Activated T-cell treated with anti-CD3 and anti-CD28 coated beads, Interleukin-2, amount 50 U/mL, for 48 hours (primary cell): ENCODE measurements at places on chromosomes 1 and 21.

DNA sequence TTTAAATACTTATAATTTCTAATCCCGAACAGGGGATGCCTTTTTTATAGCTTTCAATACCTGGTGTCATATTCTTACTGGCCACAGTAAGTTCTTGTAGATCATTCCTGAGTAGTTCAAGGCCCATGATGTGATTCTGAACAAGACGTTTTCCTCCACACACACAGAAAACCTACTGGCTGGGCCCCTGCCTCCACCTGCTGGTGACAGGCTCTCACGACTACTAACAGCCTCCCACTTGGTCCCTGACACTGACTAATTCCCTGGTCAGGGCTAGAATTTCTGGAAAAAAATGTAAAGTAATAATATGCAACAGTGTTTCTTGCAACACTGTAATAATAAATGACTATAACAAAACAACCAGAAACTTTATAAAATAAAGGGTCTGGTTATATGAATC is 50.4 kb upstream of the RIPK4 start:
- peak; percentile 49 for DNase-seq

GRCh38 chr1:18890706-18891425 is 11.5 kb downstream of the ALDH4A1 start:
- no peak for DNase-seq

GRCh38 chr1:183506561-183506960 is 34.3 kb downstream of the SMG7 start:
- no peak for DNase-seq

DNA sequence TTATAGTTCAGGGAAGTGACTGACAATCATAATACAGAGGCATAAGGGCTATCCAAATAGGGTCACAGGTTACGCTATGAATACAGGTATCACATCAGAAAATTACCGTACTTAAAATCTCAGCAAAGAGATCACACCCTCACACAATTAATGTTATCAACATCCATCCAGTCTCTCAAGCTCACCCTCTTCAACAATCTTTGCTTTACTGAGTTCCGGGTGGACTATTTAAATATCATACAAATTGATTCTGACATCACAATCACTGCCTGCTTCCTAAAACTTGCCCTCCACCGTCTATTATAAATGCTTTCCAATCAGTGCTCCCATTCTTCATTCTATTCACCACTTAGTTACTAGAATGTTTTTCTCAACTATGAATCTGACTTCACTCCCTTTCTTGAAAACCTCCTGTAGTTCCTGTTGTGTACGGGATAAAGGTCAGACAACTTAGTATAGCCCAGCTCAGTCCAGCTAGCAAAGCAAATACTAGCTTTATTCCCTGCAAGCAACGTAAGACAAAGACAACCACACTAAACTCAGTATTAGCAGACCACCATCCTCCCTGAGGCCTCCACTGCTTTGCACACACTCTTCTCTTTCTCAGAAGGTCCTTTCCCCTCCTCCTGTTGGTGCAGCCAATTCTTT is 398.7 kb downstream of the SMYD3 start:
- DNase-seq: no peak

DNA sequence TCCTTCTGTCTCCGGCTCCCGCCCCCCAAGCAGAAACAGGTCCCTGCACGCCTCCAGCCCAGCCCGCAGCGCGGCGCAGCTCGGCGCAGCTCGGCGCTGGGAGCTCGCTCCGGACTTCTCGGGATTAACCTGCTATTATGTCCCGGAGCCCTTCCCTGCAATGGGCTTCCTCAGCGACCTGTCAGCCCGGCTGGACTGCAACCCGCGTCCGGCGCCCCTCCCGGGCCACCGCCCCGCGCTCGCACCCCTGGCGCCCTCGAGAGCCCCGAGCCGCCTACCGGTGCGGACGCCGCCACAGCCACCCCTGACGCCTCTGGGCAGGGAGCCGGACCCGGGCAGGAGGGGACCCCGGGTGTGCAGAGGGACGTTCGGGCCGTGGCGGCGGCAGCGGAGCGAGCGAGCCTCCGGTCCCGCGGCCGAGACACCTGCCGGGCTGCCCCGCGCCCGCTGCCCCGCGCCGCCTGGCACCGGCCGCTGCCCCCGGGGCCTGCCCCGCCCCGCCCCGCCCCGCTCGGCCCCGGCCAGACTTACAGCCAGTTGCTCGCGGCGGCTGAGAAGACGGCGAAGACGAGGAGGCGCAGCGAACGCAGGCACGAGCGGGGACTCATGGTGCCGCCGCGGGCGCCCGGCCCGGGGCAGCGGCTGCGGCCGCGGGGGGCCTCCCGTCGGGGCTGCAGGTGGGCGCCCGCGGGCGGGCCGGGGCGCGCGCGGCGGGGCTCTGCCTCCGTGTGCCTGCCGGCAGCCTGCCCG is 407 bp downstream of the WNT4 start:
- peak; percentile 35 for DNase-seq

GRCh38 chr21:17688912-17689874 is 76.5 kb upstream of the BTG3 start:
- DNase-seq: peak; percentile 72

DNA sequence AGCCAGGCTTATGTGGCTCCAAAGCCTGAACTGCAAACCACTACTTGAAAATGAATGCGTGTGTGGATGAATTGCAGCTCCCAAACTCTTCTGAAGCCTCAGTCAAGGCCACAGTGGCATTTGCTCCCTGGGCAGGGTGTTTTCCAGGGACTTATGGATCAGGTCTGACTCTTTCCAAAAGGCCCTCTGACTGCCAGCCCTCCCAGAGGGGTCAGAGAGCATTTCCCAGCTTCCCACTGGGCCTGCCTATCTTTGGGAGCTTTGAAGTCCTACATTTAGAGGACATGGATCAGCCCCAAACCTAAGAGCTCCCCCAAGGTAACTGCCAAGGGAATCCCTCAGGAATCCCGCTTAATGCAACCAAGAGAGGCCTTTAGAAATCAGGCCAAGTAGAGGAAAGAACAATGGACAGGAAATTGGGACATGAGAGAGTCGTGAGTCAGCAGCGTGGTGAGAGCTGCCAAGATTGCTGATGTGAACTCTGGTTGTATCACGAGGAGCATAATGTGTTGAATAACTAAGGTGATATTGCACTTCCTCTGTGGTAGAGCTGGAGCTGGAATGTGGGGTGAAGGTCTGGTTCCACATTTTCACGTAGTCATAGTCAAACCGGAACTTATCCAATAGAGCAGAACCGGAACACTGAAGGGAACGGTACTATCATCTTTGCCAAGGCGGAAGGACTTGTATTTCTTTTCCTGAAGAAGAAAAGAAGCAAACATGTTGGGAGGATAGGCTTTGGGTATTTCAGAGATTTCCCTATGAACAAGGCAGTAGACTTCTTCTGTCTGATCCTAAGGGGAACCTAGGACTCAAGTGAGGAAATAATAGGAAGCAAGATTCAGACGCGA is 99.4 kb upstream of the JUN start:
- DNase-seq: no peak

- no peak for DNase-seq
Measured at GRCh38 chr21:21236996-21237395, 238.8 kb downstream of the NCAM2 start.

DNA sequence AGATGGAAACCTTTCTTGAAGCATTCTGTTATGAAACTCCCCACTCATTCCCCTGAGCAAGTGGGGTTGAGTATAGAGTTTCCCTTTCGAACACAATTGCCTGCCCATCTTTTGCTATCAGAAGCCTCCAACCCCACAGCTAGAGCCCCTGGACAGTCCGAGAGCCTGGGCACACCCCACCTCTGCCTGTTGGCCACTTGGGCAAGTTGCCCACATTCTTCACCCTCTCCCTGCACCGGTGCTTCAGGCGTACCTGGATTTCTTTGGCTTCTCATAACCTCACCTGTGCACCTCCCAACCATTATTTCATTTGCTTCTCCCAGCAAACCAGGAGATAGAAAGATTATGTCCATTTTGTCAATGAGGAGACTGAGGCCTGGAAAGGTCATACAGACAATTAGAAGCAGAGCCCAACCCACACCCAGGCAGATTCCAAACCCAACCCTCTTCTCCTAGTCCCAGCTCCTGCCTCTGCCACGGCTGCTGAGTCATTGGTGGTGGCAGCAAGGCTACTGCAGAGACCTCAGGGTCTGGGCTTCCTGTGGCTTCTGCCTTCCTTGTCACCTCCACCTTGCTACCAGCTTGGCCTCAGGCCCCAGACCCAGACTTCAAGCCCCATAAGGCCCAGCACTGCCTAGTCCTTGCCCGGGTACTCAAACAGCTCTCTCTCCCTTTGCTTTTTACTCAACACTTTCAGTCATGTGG is 118.7 kb upstream of the ZBTB40 start:
- no peak for DNase-seq

DNA sequence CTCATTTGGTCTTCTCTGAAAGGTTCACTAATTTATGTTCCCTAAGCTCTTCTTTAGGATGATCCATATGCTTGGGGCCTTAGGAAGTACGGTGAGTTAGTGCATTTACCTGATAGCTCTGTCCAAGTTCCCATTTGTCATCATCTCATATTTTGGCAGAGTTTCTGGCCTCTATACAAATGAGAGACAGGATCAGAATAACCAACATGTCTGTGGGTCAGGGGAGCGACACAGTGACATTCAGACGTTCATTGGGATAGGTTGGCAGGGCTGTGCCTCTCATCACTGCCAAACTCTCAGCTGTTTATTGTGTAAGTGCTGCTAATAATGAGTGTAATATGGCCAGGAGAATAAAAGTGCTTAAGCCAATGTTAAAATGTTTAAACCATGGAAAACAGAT is 561.1 kb upstream of the ZRANB2 start:
- no peak for DNase-seq

DNA sequence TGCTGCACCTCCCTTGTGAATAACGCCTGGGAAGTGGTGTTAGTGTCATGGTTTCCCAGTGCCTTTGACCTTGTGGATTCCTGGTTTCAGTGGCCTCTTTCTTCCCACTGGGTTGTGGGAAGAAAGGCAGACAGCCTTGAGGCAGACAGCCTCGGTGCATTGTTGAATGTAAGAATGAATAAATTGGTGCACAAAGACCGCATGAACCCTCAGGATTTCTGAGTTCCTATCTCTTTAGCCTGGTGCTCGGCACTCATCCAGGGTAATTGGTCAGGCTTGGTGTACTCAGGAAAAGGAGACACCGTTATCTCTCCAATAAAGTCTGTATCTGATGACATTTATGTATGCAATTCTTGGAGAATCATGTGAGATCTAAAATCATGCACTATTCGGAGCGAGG is 5.1 kb downstream of the ZNF362 start:
- no peak for DNase-seq

DNA sequence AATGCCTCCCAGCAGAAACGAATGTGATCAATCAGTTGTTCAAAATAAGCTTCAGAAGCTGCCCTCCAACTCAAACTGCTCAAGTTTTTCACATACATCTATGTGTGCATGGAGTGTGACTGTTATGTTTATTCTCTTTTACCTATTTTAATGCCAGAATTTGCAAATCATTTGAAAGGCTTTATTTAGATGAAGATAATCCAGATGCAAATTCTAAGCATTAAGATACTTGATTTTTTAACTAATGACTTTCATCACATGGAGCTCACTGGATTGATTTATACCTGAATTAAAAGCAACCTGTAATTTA is 69.5 kb downstream of the PLD5 start:
- no peak for DNase-seq

GRCh38 chr1:115544131-115544530 is 97.6 kb upstream of the VANGL1 start:
- DNase-seq: no peak

GRCh38 chr21:18340387-18340942 is 63.1 kb downstream of the TMPRSS15 start:
- DNase-seq: no peak

- DNase-seq: no peak
Measured at GRCh38 chr1:5835179-5835562, 157.1 kb downstream of the NPHP4 start.

GRCh38 chr21:45200581-45201296 is 87.0 kb downstream of the POFUT2 start:
- no peak for DNase-seq

DNA sequence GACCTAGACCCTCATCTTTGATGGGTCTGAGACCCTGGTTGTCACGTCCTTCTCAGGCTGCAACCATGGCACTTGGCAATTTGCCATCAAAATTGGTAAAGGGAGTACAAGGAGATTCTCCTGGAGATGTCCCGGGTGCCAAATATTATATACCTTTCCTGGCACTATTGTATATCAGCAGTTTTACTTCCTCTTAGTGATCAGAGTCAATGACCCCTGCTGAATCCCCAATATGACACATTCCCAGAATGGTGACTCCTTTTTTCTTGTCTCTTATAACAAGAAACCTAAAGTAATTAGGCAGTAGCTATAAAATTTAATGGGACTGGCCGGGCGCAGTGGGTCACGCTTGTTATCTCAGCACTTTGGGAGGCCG is 39.6 kb upstream of the CDC42BPA start:
- no peak for DNase-seq

DNA sequence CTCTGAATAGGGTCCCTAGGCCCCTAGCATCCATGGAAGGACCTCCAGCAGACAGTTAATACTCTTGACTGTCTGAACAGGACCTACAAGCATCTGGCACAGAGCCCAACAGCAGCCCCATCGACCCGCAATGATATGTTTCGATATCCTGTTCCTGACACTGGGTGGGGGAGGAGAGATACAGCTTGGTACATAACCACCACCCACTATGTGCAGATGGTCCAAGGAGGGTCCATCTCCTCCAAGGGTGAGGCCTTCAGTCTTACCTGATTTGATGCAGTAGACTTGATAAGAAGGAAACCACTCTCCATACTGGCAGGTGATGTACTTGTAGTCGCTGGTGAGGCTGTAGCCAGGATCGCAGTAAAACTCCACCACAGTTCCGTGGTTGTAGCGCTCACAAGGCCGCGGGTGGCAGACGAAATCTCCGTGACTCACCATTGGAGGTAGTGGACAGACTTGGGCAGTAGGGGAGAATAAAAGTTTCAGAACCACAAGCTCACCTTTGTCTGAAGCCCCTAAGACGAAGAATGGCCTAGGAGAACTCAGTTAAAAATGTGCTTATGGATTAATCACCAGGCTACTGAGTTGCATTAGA is 86.0 kb upstream of the TLR5 start:
- DNase-seq: no peak

DNA sequence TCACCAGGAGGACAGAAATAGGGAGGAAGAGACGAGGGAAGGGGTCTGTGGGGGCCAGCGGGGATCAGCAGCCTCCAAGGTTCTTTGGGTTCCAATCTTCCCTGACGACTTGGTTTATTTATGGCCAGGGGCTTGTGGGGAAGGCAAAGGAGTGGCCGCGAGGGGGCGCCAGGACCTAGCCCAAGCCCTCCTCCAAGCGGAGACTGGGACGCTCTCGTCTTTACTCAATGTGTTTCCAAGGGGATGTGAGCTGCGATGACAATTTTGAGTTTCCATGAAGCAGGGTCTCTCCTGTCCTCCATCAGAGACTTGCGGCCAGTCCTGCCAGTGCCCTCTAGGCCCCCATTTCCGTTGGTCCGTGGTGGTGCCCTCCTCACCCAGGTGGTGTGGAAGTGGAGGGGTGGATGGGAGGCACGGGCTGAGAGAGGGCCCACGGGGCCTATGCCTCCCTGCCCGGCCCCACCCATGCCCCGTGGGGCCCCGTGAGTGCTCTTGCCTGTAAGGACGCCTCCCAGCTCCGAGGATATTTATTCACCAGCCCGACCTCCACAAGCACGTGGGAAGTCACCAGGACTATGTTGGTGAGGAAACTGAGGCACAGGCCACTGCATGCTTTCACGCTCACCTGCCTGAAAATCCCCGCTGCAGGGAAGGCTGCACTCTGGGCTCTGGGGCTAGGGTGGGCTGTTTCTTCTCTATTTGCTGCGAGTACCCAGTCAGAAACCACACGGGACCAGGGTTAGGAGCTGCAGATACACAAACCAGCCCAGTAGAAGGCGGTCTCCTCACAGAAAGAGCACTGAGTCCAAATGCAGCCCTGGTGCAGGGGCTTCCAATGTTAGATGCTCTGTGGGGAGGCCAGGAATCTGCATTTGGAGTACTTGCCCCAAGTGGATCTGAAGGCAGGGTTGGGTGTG is 26.5 kb downstream of the DMRTB1 start:
- DNase-seq: peak; percentile 80

- peak; percentile 36 for DNase-seq
Measured at GRCh38 chr1:38044221-38045215, 2.1 kb downstream of the POU3F1 start.
